ENCODE measurements at places on chromosomes 16 and 17.

- DNase-seq, result no peak
Observed at GRCh38 chr16:86862595-86863280, 284.4 kb downstream of the FOXL1 start.

DNA sequence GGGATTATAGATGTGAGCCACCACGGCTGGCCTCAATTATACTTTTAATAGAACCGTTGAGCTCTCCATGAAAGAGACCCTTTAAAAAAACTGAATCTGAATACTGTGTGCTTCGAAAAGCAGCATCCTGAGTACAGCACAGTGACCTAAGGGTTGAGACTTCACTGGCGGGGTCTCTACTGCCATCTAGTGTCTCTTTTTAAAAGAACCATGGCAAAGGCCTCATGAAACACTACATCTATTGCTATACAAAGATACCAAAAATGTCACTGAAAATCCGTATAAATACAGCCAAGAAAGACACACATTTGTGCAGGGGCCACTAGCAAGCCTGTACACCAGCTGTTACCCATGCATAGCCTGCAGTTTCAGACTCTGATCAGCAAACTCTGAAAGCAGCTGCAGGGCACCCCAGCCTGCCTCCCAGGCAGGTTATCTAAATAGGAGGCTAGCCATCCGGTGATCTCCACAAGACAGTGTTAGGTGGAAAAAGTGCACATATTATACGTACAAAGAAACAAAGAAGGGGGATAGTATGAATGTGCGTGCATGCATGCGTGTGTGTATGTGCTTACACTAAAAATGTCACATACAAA, 35.3 kb downstream of the NPLOC4 start:
- no peak for DNase-seq

- DNase-seq, result no peak
Observed at GRCh38 chr17:14048169-14048568, 21.1 kb upstream of the COX10 start.

DNA sequence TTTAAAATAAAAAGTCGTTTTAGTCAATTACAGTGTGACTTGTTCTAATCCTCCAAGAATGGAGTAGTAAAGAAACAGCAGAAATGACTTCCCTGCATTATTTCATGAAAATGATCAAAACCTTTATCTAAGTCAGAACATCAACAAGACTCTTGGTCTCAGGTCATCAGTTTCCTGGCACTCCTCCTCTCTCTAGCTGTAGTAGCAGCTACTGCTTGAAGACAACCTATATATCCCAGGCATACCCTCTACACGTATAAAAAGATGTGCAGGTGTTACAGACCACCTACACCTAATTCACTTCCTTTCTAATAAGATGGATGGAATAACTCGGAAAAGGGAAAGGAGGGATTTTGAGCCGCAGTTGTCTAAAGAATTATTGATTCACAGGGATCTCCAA, 1.6 kb upstream of the FBF1 start:
- DNase-seq, result no peak

DNA sequence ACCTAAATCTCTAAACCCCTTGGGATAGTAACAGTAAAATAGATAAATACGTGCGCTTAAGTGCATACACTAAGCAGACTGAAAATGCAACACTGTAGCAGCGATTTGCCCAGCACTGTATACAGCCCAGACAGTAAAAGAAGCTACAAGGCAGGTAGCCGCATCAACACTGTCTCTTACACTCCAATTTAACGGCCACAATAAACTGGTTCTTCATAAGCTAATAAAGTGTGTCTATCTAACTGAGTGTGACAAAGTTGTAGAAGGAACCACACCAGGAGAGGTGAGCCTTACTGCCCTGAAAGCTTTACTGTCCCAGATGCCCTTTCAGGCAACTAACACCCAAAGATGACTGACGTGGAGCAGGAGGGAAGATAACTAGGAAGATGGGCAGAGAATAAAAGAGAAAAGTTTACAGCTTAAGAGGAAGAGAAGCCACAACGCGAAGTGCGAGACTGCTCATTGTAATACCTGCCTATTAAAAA, 847 bp downstream of the ZDHHC7 start:
- no peak for DNase-seq

GRCh38 chr16:11245988-11246387, 10.0 kb downstream of the SOCS1 start:
- no peak for DNase-seq
